ENCODE measurements at places on chromosomes 12 and 14.

GRCh38 chr12:124289634-124290600, 5.0 kb upstream of the RFLNA start:
- DNase-seq = no peak

DNA sequence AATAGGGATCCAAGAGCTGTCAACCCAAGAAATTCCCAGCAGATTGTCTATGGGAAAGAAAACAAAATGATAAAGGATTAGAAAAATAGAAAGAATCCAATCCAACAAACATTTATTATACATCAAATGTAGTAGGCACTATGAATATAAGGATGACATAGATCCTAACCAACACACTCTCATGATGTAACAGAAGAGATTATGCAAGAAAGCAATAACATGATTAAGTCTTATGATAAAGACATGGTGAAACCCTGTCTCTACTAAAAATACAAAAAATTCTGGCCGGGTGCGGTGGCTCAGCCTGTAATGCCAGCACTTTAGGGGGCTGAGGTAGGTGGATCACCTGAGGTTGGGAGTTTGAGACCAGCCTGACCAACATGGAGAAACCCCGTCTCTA, 2.7 kb downstream of the MED6 start:
- DNase-seq = no peak

GRCh38 chr12:32533971-32534590, 134.7 kb downstream of the FGD4 start:
- no peak for DNase-seq

- no peak for DNase-seq
Measured at GRCh38 chr12:104182144-104182543, 33.4 kb upstream of the TXNRD1 start.

DNA sequence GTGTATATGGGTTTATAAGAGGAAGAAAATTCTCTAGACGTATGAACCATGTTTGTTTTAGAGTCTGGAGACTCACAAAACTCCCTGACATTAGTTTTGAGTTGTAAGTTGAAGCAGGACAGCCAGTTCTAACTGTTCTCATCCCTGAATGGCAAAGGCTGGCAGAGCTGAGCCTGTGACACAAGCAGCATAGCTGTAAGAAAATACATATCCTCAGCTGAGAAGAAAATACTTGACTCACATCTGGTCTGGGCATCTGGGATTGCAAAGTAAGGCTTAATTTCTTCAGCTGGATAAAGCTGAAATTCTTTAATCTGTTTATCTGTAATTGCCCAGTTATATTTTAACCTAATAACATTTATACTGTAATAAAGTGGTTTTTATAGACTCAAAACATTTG, 156.3 kb downstream of the PELI2 start:
- no peak for DNase-seq

- DNase-seq = no peak
Measured at GRCh38 chr14:70601162-70601561, 707 bp upstream of the MED6 start.

DNA sequence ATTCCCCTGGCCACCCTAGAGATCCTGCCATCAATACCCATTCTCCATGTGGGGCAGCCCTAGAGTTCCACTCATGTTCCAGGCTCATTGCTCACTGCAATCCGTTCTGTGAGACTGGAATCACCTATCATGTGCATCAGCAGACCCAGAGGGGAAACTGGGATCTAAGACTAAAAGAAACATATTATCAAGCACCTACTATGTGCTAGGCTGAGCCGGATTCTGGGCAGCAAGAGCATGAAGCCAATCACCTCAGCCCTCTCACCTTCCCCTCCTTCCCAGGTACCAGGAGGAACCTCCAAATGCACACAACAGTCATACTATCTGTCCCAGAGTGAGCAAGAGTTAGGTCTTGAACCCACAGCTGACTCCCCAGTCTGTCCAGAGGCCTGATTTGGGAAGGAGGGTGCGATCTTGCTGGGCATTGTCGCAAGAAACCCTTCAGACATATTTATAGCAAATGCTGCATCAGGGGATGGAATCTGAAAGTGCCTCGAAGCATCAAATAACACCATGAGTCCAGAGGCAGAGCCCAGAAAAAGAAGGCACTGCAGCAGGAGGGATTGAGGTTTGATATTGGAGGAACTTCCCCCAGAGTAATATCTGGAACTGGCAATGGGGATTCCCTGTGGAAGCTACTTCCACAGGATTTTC, 6.7 kb upstream of the CACNB3 start:
- no peak for DNase-seq

- DNase-seq = no peak
Measured at GRCh38 chr14:93219103-93219726, 12.2 kb downstream of the UBR7 start.

- no peak for DNase-seq
Measured at GRCh38 chr14:91918186-91918883, 29.2 kb downstream of the FBLN5 start.

- no peak for DNase-seq
Measured at GRCh38 chr14:58744801-58745394, 107.1 kb downstream of the DACT1 start.

- no peak for DNase-seq
Measured at GRCh38 chr14:49306152-49306751, 279.9 kb downstream of the RPS29 start.

- no peak for DNase-seq
Measured at GRCh38 chr12:79956896-79957295, 22.0 kb upstream of the PPP1R12A start.

- DNase-seq = no peak
Measured at GRCh38 chr12:103707446-103707845, 120.4 kb downstream of the STAB2 start.

DNA sequence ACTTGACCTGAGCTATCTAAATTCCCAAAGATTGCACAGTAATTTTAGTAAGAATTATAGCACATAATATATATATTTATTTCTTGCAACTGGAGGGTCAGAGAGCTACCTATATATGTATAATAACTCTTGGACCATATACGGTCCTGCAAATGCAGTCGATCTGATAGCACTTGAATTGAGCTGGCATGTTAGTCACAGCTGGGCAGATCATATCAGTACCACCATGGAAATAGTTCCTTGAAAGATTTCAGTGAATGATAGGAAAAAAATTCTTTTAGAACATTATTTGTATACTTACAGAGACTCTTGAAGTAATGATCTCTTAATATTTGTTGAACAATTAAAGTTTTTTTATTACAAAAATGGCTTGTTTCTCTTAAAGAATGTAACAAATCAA, 94.5 kb upstream of the MON2 start:
- no peak for DNase-seq

DNA sequence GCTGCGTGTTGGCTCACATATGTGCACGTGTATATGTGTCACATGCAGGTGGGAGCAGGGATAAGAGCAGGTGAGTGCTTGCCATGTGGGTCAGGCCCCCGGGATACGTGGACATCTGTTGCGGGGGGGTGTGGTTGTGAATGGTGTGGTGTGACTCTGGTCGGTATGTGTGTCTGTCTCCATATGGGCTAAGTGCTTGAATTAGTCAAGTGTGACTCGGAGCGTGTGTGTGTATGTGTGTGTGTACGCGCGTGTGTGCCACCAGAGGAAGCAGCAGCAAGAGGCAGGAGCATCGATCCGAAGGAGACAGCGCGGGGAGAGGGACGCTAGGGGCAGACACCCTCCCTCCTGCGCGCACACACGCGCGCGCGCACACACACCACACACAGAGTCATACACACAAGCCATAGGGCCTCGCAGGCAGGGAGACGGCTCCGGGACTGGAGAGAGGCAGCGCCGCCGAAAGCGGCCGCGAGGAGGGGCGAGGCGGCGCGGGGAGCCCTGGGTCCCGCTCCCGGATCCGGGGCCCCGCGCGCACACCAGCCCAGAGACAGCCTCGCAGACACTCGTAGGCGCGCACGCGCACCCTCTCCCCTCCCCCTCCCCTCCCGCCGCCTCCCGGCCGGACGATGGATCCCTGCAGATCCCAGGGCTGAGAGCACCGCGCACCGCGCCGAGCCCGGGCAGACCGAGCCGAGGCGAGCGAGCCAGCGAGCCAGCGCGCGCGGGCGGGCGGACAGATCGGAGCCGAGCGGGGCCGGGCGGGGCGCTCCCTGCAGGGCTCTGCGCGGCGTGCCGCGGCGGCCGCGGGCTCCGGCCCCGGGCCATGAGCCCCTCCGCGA, at the start of gene ASIC1:
TSS of gene ASIC1 (plus strand) at position 597 of the 842 bp plus-strand sequence. CDS start 1,171 bp downstream, outside the sequence.
- peak; percentile 21 for DNase-seq

DNA sequence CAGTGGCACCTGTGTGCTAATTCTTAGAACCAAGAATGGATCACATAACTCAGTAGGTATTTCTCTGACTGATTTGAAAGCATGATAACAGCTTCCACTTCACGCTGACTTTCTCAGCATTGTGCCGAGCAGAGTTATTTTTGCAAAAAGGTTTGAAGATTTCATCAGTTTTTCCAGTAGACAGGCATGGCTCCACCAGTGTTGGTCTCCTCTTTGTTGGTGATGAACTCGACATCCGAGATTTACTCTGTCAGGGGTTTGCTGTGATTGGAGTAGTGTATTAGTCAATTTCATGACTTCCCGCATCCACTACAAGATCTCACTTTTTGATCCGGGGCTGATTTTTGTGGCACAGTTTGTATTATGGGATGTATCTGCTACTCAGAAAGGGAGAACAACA, 85.3 kb downstream of the PRKCH start:
- no peak for DNase-seq

GRCh38 chr14:68308726-68309520, 483.9 kb downstream of the ZFP36L1 start:
- no peak for DNase-seq

DNA sequence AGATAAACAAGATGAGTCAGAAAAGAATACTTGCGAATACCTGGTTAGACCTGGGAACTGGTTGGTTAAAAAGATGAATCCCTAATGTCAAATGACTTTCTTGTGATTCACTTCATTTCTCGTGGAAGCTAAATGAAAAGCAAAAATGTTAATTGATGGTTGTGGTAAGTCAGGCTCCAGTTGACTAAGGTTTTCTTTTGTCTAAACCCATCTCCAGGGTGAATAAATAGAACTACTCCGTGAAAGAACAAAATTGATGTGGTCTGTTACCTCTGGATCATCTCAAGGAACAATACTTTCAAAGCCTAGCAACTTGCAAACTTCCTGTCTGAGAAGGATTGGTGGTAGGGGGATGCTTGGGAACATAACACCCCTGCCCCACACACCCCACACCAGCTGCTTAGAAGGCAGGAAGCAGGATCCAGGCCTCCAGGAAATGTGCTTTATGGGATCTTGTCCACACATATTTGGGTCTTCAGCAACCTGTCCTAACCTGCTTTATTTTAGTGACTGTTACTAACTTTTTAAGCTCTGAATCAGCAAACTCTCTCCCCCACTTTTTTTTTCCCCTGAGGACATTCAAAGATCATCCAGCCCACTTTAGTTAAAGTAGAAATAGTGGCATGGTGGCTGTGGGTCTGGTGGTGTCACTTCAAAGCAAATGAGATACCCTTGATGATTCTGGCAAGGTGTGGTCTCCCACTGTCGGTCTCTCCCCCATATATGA, 60.4 kb upstream of the PTHLH start:
- no peak for DNase-seq

DNA sequence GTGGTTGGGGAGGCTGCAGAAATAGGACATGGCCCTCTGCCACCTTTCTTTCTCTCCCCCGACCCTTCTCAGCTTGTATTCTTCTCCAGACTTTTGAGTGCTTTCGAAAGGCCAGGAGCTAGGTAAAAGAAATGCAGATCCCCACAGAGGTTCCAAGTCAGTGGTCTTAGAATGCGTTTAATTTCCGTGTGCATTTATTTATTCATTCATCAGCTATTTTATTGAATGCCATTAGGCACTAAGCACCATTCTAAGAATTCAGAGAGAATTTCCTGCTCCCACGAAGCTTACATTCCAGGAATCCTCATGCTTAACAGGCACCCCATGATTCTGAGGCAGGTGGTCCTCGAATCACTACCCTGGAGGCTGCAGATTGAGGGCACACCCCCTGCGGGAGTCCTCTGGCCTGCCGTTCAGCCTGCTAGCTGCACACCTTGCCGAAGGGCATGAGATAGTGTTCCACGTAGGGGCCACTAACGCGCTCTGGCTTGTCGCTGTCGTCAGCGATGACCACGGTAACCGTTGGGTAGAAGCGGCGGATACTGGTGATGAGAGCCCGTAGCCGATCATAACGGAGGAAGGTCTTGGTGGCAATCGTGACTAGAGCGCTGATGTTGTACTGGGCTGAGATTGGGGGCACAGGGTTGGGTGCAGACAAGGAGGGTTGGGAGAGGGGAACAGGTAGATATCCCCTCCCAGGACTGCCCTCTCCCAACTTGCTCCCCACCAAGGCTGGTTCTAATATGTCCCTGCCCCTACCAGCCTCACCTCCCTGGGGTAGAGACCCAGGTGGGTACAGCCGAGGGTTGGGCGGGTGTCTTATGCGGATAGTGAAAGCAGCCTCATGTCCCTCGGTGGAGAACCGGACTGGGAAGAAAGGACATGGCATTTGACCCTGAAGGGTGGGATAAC, 4.5 kb downstream of the B4GALNT1 start:
- DNase-seq = no peak

- DNase-seq = no peak
Measured at GRCh38 chr12:52232203-52232673, 805 bp upstream of the KRT7 start.

GRCh38 chr12:12665194-12665593, 30.8 kb downstream of the GPR19 start:
- DNase-seq = no peak

- no peak for DNase-seq
Measured at GRCh38 chr12:83322809-83323208, 636.1 kb downstream of the TMTC2 start.

- no peak for DNase-seq
Measured at GRCh38 chr12:57888409-57889157, 42.1 kb upstream of the CTDSP2 start.

DNA sequence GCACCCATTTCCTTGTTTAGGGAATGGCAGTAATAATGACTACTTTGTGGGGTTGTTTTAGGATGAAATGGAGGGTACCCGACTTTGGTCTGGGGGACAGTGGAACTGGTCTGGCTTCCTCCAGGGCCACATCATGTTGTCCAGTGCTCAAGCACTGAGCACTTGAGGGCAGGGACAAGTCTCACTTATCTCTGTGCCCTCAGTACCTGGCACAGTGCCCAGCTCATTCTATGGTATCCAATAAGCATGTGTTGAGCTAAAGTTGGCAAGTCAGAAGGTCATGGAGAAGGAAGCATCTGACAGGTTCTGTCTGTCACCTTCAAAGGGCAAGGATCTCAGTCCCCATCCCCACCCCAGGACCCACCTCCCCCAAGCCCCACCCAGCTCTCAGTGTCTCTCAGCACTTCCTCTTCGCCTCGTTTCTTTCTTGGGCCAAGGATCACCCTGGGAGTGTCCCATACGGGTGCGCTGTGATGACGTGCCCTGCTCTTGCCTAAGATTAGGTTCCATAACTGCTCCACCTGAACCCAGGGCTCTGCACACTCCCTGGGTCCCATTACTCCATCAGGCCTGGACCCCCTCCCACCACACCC, 24.3 kb upstream of the TMEM106C start:
- DNase-seq = no peak

All from stimulated activated CD8-positive, alpha-beta memory T cell treated with anti-CD3 and anti-CD28 coated beads, Interleukin-12 subunit alpha, Interleukin-12 subunit beta, amount 100 ng/mL, for 4 hours (primary cell).